ENCODE measurements at places on chromosomes 1 and 21.

DNA sequence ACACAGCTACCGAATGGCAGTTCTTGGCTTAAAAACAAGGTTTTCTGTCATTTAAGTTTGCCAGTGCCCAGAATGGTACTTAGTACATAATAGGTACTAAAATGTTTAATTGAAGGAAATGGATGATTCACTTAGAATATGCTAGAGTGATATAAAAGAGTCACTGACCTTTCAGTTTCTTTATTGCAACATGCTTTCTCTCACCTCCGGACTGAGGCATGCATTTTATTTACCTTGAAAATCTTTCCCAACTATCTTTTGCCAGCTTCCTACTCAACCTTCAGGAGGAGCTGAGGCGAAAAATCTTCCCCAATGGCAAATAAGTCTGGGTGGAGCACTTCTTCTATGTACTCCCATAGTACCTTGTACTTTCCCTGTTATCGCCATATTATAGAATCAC, 244.9 kb downstream of the ZNF648 start:
- DNase-seq = no peak

DNA sequence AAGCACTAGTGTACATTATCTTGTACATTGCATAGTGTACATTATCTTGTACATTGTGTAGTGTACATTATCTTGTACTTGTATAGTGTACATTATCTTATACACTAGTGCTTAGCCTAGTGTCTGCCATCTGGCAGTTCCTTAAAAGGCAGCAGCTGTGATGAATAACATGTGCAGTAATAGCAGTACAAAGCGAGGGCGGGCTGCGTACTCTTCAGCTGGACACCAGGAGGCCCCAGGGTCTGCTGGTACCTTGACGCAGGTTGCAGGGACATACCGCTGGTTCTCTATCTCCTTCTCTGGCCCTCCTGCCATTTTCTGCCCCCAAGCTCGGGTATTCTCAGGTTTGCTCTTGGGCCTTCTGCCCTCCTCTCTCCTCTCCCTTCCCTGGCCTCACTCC, 149.6 kb downstream of the SEC16B start:
- no peak for DNase-seq

- DNase-seq = no peak
Observed at GRCh38 chr1:41383094-41383852, 22.0 kb downstream of the FOXO6 start.

DNA sequence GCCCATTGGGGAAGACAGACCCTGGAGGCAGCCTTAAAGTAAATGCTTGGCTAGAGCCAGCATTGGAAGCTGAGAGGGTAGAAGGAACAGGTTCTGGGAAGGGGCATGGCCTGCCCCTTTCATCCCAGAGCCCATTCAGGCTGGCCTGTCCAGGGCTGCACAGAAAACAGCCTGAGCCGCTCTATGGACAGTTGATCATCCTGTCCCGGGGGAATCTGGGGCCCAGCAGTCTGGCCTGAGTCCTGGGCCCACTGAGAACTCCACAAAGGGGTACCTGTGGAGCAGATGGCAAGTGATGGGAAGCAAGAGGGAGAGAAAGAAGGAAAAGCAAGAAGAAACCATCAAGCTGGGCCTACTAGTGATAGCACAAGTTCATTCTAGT, 13.2 kb downstream of the TMEM81 start:
- DNase-seq = no peak

DNA sequence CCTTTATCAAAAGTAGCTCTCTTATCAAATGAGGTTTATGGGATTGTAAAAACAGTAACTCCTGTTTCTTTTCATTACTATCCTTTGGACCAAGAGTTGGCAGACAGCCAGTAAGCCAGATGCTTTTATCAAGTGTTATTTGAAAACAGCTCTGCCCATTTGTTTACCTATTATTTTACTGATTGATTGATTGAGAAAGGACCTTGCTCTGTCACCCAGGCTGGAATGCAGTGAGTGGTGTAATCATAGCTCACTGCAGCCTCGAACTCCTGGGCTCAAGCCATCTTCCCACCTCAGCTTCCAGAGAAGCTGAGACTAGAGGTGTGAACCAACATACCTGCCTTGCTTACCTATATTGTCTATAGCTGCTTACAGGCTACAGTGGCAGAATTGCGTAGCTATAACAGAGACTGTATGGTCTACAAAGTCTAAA, 3.6 kb downstream of the PRKAB2 start:
- DNase-seq = peak; percentile 22

GRCh38 chr1:188551176-188551575, 1722.4 kb downstream of the PLA2G4A start:
- DNase-seq = no peak

DNA sequence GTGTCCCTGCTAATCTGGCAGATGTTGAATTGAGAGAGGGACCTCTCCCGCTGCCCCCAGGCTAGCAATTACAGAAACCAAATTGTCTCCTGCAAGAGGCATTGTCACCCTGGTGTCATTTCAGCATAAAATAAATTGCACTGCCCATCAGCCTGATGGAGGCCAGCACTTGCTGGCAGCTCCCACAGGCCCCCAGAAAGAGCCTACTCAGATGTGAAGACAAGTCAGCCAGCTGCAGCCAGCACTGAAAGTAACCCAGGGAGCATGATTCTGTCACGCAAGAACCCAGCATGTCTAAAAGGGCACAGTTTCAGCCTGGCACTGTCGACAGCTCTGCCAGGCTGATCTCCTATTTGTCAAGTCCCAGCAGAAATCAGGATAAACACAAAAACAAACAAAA, 110.3 kb upstream of the CTTNBP2NL start:
- no peak for DNase-seq

- DNase-seq = no peak
Observed at GRCh38 chr1:21381354-21381753, 58.6 kb upstream of the NBPF3 start.

GRCh38 chr1:119675349-119676345, 27.6 kb upstream of the ZNF697 start:
- peak; percentile 61 for DNase-seq

DNA sequence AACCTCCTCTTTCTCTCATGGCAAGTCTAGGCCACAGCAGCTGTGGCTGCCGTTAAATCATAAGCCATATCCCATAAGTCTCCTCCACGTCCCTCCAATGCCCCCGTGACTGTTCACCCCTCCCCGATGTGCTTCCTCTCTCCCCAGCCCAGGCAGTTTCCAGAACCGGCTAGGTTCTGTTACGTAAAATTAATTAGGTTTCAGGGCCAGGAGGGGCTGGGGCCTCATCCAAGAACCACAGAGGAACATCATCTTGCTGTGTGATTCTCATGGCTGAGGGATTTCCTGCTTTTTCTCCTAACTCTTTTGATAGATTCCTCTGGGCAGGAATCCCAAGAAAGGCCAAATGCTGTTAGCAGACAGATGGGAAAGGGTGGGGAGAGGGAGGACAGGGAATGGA, 141.8 kb upstream of the AJAP1 start:
- no peak for DNase-seq

GRCh38 chr1:32876341-32877210, 5.9 kb upstream of the FNDC5 start:
- no peak for DNase-seq

- DNase-seq = no peak
Observed at GRCh38 chr1:33060579-33061083, 20.3 kb upstream of the AZIN2 start.

Measured in NCI-H226 (cell line).